ENCODE measurements at places on chromosomes 16 and 17.

- DNase-seq, result no peak
Measured at GRCh38 chr17:45818041-45818440, 26.6 kb upstream of the SPPL2C start.

DNA sequence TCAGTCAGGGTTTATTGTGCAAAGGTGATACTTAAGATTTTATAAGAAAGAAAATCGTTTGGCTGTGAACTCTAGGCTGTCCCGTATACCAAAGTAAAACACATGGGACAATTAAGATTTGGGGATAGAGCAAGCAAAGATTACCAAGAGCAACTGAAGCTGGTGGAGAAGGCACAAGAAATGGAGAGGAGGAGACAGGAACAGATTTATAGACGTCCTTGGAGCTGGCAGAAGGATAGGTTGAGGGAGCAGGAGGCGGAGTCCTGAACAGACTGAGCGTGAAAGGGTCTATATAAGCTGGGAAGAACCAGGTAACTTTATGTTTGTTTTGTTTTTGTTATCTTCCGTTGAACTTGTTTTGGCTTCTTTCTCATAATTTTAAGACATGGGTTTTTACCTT, 3.8 kb downstream of the TNRC6C start:
- no peak for DNase-seq

DNA sequence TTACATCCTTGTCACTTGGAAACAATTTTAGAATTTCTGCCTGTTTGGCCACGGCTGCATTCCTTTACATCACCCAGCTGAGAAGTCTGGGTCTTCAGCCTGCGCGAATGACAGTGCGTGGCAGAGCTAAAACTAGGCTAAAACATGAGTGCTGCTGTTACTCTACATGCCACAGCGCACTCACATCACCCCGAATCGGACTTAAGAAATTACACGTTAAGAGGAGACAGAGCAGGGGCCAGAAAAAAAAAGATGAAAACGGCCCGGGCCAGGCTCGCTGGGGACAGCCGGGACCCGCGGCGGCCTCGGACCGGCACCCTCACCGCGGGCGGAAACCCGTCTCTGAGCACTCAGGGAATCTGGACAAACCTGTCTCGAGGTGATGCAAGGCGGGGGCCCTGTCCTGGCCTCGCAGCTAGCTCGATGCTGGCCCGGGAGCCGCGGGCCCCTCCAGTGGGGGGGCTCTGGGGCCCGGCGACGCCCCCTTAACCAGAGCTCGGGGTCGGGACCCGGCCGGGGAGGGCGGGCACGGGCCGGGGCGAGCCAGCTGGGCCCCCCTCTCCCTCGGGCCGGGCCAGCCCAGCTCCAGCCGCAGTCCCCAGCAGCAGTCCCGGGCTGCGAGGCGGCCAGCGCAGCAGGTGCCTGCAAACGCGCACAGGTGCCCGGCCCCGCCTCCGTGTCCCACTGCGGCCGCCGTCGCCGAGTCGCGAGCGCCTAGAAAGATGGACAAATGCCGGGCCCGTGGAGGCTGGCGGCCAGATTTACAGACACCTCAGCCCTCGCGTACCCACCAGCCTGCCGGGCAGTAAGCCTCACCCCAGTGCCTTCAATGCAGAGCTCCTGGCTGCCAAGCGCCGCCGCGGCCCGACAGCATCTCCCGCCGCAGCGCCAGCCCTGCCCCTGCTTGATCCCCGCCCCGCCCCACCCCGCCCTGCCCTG, at the start of gene AKTIP:
Gene AKTIP, minus strand, starts transcription at position 879 of the 939 bp plus-strand sequence. CDS start 2,950 bp downstream, outside the sequence.
- peak; percentile 36 for DNase-seq

GRCh38 chr17:47184681-47185080, 4.4 kb downstream of the CDC27 start:
- no peak for DNase-seq

GRCh38 chr16:49127103-49127502, 154.5 kb downstream of the CBLN1 start:
- DNase-seq, result no peak

- DNase-seq, result no peak
Measured at GRCh38 chr16:28193530-28194423, 18.0 kb downstream of the XPO6 start.

DNA sequence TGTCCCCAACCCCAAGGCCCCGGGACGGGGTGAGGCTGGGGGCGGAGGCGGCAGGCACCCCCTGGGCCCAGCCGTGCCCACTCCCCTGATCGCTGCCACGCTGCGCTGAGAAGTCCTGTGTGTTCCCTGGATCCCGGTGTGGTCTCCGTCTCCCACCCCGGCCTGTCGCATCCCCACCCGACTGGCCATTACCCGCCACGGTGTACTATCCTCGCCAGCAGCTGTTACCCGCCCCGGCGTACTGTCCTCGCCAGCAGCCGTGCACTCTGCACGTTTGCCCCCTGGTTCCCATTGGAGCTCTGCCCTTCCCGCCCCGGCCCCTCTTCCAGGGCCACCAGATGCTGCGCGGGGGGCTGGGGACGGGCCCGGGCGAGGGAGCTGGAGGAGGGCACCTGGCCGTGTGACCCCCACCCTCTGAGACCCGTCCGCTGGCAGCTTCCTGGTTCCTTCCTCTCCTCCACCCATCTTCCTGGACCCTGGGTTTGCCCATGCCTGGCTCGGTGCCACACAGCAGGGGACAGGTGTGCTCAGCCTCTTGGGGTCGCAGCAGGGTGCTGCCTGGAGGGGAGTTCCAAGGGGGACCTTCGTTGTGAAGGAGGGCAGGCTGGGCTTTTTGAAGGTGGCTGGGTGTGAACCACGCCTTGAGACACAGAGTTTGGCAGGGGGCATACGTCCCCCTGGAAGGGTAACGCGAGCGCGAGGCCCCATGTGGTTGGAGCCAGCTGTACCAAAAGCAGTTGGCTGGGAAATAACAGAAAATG, 19.7 kb downstream of the BAHCC1 start:
- no peak for DNase-seq

GRCh38 chr17:81923302-81924260, 4.0 kb downstream of the MAFG start:
- DNase-seq, result no peak

DNA sequence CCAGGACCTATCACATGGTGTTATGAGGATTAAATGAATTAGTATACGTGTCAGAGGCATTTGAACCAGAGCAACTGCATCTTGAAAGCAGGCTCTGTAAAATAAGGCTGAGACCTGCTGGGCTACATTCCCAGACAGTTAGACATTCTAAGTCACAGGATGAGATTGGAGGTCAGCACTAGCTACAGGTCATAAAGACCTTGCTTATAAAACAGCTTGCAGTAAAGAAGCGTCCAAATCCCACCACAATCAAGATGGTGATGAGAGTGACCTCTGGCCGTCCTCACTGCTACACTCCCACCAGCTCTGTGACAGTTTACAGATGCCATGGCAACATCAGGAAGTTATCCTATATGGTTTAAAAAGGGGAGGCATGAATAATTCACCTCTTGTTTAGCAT, 71.8 kb downstream of the IRF8 start:
- DNase-seq, result no peak

- no peak for DNase-seq
Measured at GRCh38 chr17:40175928-40176753, 1.1 kb upstream of the RAPGEFL1 start.

- DNase-seq, result no peak
Measured at GRCh38 chr16:51592001-51592501, 441.0 kb upstream of the SALL1 start.
